ENCODE measurements at places on chromosomes 11 and 22. TPM values are rescaled to one million over a fixed set of nuclear protein-coding genes. Genes with fewer than 3 reads are reported as not detected.

Gene SLCO2B1
- total RNA-seq = 19.2 TPM

DNA sequence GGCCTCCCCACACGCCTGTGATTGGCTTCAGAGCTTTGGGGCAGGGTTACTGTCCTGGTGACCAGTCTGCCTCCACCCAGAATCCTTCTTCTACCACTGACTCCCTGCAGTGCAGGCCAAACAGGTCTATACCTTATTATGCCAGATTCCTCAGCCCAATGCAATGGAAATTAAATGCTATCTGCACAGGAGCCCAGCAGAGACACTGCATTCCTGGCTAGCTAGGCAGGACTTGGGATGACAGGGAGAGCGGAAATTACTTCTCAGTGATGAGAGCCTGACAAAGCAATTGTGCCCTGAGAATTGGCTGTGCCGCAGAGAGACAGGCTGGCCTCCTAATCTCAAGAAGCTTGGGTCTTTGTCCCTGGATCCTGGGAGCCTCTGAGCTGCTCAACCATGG lies 143.8 kb upstream of the NCAM1 start:
- peaks cover 8% of the 10 kb centered on the region for H3K27me3 ChIP-seq
- no peak overlapping the region for H3K27ac ChIP-seq
- H3K4me1 ChIP-seq = no peaks in the 10 kb centered on the region
- DNase-seq = no peak
- no peak overlapping the region for H3K4me3 ChIP-seq

GRCh38 chr22:25829237-25829636 lies 87.2 kb downstream of the MYO18B start:
- H3K36me3 ChIP-seq = no peaks in the 10 kb centered on the region
- H3K4me3 ChIP-seq = no peak overlapping the region
- H3K27me3 ChIP-seq = peaks cover 18% of the 10 kb centered on the region
- no peak for DNase-seq
- H3K4me1 ChIP-seq = no peaks in the 10 kb centered on the region
- H3K27ac ChIP-seq = no peak overlapping the region

Gene JHY
- 7.7 TPM for total RNA-seq

- H3K4me1 ChIP-seq = peaks cover 2% of the 10 kb centered on the region
- DNase-seq = no peak
- no peak overlapping the region for H3K27ac ChIP-seq
- H3K4me3 ChIP-seq = no peak overlapping the region
Measured at GRCh38 chr11:131684111-131685060, 314.0 kb downstream of the NTM start.

GRCh38 chr11:69245041-69245440 lies 48.9 kb upstream of the MYEOV start:
- no peak overlapping the region for H3K4me3 ChIP-seq
- DNase-seq = no peak
- no peak overlapping the region for H3K27ac ChIP-seq

DNA sequence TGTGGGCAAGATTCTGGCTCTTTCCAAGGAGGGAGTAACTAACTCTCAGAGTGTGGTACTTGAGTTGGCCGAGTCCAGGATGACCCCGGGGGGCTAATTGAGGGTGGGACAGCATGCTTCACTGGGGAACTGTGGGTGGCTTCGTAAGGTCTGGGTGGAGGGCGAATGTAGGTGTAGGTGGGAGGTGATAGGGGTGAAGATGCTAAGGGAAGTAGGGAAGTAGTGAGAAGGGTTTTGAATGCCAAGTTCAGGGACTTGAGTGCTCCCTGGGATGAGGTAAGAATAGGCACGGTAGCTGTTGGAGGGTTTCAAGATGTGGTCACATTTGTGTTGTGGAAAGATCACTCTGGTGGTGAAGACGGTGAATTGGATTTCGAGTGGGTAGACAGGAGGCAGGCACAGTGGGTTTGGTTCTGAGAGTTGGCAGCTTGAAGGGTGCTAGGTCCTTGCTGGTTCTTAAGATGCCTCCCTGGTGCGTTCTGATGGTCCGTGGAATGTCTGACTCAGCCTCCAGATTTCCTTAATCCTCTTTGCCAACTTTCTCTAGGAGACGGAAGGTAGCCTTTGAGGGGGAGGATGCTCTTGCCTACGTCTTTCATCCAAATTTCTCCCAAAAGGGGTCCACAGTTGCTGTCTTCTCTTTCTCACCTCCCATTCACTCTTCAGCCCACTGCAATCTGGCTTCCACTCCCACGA lies 2.5 kb upstream of the DNAL4 start:
- peaks cover 2% of the 10 kb centered on the region for H3K36me3 ChIP-seq
- DNase-seq = no peak
- H3K4me1 ChIP-seq = peaks cover 12% of the 10 kb centered on the region
- H3K27me3 ChIP-seq = peaks cover 28% of the 10 kb centered on the region
- H3K27ac ChIP-seq = no peak overlapping the region

Gene SMTNL1
- not detected for total RNA-seq
